ENCODE measurements at places on chromosomes 3 and 15.

GRCh38 chr15:58840048-58840447 is 68.9 kb downstream of the MINDY2 start:
- DNase-seq: no peak

DNA sequence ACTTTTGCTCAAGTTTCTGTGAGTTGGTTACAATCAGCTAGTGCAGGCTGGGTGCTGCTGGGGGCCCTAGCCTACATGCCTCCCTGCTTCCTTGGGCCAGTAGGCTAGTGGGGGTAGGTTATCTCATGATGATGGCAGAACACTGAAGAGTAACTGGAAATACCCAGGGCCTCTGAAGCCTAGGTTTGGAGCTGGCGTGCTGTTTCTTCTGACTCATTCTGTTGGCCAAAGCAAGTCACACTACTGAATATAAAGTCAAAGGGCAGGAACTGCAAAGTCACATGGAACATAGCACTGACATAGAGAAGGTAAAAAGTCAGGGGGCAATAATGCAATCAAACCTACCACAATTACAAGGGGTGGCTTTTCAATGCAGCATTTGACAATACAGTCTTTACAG is 34.5 kb downstream of the RASGRP1 start:
- no peak for DNase-seq

- no peak for DNase-seq
These were observed 24.9 kb upstream of the SENP5 start for GRCh38 chr3:196842567-196843434.

DNA sequence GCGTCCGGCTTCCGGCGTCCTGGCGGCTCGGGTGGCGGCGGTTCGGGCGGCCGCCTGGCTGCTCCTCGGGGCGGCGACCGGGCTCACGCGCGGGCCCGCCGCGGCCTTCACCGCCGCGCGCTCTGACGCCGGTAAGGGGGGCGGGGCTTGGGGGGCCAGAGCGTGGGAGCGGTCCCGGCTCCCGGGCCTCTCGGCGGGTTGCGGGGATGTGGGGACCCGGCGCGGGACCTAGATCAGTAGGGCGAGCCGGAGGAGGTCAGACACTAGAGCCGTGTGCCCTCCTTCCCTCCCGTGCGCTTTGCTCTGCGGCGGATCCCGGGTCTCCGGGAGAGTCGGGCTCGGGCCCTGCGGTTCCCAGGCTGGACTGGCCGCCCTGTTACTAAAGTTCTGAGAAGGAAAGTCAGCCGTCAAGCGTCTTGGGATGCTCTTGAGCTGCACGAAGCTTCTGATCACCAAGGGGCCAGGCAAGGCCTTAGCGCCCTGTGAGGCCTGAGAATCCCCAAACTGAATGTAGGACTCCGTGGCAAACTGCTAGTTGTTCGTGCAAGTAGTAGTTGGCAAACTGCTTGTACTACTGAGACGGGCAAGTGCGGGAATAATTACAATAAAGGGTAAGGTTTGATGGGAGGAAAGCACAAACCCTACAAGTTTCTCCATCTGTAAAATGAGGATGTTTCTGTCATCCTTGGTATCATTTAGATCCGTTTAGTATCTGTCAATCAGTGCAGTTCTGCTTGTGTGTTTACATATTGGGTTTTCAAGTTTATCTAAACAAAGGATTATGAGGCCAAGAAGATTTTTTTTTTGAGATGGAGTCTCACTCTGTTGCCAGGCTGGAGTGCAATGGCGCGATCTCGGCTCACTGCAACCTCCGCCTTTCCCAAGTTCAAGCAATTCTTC is 587 bp downstream of the PIGX start:
- peak; percentile 32 for DNase-seq

DNA sequence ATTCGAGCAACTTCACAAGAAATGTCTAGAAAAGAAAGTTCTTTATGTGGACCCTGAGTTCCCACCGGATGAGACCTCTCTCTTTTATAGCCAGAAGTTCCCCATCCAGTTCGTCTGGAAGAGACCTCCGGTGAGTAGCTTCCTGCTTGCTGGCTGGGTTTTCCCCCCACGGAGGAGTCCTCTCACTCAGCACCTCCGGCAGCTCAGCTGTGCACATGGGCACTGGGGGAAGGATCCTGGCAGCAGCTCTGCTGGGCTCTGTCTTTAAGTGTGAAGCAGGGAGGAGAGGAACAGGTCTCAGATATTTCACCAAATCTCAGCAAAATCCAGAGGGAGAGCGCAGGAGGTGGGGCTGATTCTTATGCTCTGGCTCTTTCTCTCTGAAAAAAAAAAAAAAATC is 684 bp downstream of the CAPN3 start:
- DNase-seq: no peak

DNA sequence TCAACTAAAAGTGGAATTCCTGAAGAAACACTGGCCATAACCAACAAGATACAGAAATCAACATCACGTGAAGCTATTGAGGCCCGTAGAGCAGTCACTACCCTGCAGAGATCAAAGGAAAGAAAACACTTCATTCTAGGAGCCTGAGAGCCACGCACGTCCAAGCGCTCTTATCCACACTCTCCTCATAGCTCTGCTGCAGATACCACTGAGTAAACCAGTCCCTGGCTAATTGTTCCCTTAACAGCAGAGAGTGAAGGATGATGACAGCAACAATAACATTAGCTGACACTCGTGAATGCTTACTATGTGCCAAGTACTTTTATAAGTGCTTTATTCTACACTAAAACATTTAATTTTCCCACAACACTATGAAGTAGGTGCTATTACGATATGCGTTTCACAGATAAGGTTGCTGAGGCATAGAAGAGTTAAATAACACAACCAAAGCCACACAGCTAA is 271.0 kb upstream of the GADL1 start:
- no peak for DNase-seq

- DNase-seq: no peak
These were observed 31.1 kb upstream of the RASA2 start for GRCh38 chr3:141455603-141456300.

DNA sequence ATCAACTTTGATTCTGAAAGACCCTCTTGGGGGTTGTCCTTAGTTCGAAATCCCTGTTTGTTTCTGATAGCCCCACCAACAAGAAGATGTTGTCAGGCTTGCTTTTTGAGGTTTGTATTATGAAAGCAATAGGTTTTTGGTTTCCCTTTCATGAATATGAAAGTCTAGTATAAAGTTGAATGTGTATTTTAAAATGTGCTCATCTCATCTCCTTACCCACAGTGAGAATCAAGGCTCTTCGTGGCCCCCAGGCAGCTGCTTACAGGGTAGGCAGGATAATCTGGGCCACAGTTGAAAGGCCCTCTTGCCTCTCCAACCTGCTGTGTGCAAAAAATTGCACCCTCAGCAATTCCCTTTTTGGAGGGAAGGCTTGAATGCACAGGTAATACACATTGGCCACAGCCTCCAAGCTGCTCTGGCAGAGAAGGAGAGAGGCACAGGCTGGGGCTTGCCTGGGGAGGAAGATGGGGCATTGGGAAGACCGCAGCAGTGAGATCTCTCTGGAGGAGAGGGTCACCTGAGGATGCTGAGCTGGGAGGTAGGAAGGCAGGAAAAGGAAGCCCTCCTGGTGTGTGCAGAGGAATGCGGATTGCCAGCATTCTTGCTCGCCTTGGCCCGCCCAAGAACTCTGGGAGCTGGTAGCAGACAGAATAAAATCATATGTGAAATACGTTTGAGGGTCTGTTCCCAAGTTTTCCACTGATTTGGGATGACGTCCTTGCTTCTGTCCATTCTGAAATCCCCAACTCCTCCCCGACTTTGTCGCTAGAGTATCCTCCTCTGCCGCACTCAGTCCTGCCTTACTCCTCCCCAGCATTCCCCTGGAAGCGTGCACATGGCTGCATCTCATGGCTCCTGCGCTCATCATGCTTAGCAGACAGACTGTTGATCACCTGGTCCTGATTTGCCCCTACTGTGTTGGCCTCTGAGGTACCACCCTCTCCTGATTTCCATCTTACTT is 196.4 kb downstream of the RPLP1 start:
- peak; percentile 32 for DNase-seq

DNA sequence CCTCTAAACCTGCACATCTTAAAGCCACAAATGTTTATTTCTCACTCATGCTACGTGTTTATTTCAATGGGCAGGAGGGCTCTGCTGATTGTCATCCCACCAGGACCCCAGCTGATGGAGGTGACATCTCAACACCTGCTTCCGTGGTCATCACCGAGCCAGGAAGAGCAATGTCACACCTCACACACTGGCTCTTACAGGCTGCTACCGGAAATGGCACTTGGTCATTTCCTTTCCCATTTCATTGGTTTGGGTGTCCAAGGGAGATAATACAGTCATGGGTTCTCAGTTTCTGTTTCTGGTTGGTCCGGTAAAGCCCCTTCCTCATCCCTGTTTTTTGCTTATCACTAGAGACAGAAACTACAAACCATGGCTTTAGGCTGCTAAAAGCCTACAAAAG is 41.9 kb downstream of the ABHD2 start:
- no peak for DNase-seq

DNA sequence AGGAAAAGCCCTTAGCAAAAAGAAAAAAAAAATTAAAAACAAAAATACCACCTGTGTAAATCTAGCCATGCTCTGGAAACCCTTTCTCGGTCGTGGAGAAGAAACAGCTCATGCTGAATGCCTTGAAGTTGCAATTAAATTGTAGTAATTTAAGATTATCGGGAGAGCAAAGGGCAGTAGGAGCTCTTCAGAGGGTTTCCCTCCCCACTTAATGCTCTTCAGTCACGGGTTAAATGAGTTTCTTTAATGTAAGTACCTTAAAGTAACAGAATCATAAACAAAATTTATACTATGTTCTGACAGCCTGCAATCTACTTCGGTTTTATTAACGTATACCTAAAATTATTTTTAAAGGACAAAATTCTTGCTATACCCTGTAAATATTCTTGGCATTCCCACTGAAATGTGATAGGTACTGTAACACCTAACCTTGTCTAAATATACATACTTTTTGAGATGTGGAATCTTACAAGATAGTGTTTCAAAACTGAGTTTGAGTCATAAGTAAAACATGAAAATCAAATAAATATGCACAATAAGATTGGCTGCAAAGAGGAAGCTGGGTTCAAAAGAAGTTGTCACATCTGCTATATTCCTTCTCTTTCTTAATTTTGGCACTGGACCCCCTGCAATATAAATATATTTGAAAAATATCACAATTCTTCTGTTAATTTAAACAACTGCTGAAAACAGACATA is 5.3 kb downstream of the FOXP1 start:
- DNase-seq: no peak

Measured in NT2/D1 (cell line).